ENCODE measurements at places on chromosomes 2 and 18. TPM values are rescaled to one million over a fixed set of nuclear protein-coding genes. Genes with fewer than 3 reads are reported as not detected.

DNA sequence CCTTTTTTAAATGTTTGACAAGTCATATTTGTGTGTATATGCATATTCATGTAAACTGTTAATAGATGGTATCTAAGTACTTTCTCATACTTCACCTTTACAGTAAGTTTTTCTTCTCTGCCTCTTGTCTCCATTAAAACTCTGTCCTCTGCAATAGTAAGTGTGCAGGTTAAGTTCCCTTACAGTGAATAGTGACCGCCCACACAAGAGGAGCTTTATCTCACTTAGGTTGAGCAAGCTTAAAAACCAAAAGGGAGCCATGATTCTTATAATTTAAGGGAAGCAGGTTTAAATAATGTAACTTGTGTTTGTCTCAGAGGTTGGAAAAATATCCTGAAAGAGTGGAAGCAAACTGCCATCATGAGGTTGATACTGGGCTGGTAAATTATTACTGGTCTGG lies 61.3 kb downstream of the MRPS9 start:
- DNase-seq = no peak

- DNase-seq = no peak
Observed at GRCh38 chr18:66048406-66048805, 297.6 kb downstream of the CDH7 start.

GRCh38 chr2:96537066-96537733 lies 648 bp downstream of the ARID5A start:
- peak; percentile 74 for DNase-seq

DNA sequence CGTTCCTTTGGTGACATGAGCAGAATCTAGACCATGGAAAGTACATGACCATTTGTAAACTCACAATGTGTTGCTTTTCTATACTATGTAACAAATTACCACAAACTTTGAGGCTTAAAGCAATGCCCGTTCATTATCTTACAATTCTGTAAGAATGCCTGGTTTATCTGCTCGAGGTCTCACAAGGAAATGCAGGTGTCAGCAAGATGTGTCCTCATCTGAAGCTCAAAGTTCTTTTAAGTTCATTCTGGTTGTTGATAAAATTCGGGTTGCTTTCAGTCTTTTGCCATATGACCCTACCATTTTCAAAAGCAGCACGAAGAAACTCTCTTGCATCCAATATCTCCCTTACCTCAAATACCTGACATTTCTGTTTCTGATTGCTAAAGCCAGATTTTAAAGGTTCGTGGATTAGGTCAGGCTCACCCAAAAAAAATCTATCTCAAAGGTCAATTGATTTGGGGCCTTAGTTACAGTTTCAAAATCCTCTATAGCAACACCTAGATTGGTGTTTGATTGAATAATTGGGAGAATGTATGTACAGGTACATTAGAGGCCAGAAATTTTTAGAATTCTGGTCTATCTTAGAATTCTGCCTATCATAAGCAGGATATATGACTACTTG lies 125.9 kb downstream of the TMEM131 start:
- DNase-seq = no peak

BMPR2 gene
- 14.7 TPM for total RNA-seq

Measured in OCI-LY7 (cell line).